Ovary (tissue), 10 donors: ENCODE measurements at places on chromosomes 5 and 9. TPM values are rescaled to one million over a fixed set of nuclear protein-coding genes. Genes with fewer than 3 reads are reported as not detected.

GRCh38 chr5:125190232-125191087, 444.0 kb upstream of the ZNF608 start:
- DNase-seq: no peak

DNA sequence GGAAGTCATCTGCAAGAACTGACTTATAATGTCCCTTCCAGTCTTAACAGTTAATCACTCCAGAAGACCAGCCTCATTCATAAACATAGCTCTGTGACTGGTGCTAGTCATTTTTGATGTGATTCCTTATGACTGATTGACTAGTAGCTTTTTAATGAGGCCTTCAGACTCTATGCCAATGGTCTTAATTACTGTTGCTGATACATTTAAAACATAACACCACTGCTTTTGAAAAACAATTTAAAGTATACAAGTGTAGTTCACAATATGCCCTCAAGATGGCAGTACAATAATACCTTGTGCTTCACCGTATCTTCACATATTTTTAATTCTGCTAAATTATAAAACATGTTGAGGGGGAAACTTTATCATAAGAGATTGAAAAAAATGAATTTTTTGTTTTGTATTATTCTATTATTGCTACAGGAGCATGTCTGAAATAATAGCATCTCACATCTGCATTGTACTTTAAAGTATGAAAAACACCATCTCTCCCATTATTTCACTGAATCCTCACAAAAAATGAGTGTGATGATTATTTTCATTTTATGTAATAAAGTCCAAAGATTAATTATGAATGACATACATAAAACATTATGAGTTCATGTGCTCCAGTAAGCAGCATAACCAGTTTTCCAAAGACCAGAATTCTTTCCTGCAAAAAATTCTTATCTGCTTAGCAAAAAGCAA, 55.2 kb upstream of the SHISAL2B start:
- DNase-seq: no peak

- no peak for DNase-seq
Measured at GRCh38 chr5:139138809-139139208, 59.4 kb downstream of the SIL1 start.

Gene SLC27A6
- 5.8 TPM for total RNA-seq

- no peak for DNase-seq
Measured at GRCh38 chr9:89495824-89496560, 1.9 kb downstream of the SEMA4D start.

- DNase-seq: no peak
Measured at GRCh38 chr5:118888556-118888955, 99.8 kb downstream of the DTWD2 start.

- no peak for DNase-seq
Measured at GRCh38 chr9:27412963-27413362, 111.1 kb upstream of the IFNK start.

- DNase-seq: no peak
Measured at GRCh38 chr5:759781-760362, 24.7 kb downstream of the ZDHHC11B start.

DNA sequence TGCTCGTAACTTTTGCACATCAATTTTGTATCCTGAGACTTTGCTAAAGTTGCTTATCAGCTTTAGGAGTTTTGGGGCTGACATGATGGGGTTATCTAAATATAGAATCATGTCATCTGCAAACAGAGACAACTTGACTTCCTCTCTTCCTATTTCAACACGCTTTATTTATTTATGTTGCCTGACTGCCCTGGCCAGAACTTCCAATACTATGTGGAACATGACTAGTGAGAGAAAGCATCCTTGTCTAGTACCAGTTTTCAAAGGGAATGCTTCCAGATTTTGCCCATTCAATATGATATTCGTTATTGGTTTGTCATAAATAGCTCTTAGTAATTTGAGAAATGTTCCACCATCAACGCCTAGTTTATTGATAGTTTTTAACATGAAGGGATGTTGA, 65.4 kb upstream of the CDH12 start:
- no peak for DNase-seq
